ENCODE measurements at places on chromosomes 1 and 21. TPM values are rescaled to one million over a fixed set of nuclear protein-coding genes. Genes with fewer than 3 reads are reported as not detected.

DNA sequence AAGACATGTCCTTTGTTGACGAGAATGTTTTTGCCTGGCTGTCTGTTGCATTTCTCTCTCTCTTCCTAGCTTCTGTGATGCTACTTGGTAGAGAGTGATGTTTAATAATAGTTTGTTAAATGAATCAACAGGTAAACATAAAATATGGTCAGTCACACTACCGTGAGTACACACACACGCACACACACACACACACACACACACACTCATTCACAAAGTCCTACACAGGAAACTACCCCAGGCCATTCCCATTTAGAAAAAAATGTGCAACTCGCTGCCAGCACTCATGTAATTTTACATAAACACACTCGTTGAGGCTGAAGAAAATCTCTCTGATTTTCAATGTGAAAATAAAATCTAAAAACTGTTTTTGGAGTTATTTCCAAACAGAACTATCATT is 38.7 kb downstream of the RUNX1 start:
- no peak overlapping the region for H3K4me3 ChIP-seq
- peaks cover 8% of the 10 kb centered on the region for H3K36me3 ChIP-seq
- no peaks in the 10 kb centered on the region for H3K27me3 ChIP-seq
- DNase-seq: no peak

GRCh38 chr1:201585901-201586300 is 47.0 kb downstream of the NAV1 start:
- H3K4me3 ChIP-seq: no peak overlapping the region
- no peaks in the 10 kb centered on the region for H3K36me3 ChIP-seq
- DNase-seq: no peak

- no peak overlapping the region for H3K27ac ChIP-seq
- H3K36me3 ChIP-seq: no peaks in the 10 kb centered on the region
- DNase-seq: no peak
- no peaks in the 10 kb centered on the region for H3K27me3 ChIP-seq
- no peaks in the 10 kb centered on the region for H3K4me1 ChIP-seq
These were observed 52.1 kb downstream of the WDR3 start for GRCh38 chr1:117981455-117982192.

LEMD1 gene
- total RNA-seq: 1.3 TPM

Measured in CD4-positive, alpha-beta memory T cell (primary cell).